ENCODE measurements at places on chromosomes 5 and 9. TPM values are rescaled to one million over a fixed set of nuclear protein-coding genes. Genes with fewer than 3 reads are reported as not detected.

CD74 gene
- 150 TPM for polyA plus RNA-seq

DNA sequence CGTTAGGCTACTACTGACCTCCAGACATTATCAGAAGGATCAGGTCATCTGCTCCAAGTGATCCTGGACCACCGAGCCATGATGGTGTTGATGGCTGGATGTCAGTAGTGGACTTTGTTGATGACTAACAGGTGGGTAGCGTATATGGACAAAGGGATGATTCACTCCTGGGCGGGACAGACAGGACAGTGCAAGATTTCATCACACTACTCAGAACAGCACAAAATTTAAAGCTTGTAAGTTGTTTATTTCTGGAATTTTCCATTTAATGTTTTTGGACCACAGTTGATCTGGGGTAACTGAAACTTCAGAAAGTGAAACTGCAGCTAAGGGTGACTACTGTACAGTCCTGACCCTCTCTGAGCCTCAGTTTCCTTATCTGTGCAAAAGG is 12.7 kb downstream of the PDGFRB start:
- DNase-seq: no peak

DNA sequence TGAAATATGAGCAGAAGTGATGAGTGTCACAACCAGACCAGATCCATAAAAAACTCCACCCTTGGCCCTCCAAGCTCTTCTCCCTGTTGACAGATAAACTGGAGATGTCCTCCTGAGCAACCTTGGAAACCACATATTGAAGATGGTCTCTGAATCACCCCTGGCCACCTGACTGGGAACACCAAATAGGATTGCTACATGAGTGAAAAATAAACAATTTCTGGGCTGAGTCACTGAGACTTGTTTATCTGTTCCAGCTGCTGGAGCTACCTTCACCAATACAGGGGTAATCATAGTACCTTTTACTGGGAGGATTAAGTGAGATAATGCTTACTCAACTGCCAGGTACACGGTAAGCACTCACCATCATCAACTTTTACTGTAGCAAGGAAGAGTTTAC is 53.3 kb downstream of the PCA3 start:
- DNase-seq: no peak

HMCN2 gene
- polyA plus RNA-seq: 0.21 TPM

- peak; percentile 58 for DNase-seq
These were observed 173.0 kb upstream of the DAPK1 start for GRCh38 chr9:87324613-87325194.

CTXN3 gene
- polyA plus RNA-seq: not detected

GABRA6 gene
- polyA plus RNA-seq: not detected

- DNase-seq: no peak
These were observed 50.8 kb downstream of the GSN start for GRCh38 chr9:121318631-121319382.

DNA sequence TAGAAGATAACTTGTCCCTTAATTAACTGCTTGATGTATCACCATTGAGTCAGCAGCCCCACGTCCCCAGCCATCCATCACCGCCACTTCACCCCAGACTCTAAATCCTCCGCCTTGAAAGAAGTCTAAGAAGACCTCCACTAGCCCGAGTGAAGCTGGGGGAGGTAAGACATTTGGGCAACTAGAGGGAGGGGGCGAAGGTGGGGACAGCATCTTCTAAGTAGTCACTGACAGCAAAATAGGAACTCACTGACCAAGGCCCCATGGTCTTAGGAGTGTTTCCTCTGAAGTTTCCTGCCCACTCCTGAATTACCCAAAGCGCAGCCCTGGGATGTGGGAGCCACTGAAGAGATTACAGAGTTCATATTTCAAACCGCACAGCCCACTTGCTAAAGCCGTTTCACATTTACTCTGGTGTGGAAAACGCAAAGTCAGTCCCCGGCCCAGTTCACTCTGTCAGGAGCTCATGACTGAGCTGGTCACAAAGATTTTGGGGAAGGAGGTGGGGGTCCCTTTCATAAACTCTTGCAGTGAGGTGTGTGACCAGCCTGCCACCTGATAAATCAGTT is 107.4 kb downstream of the LHFPL2 start:
- no peak for DNase-seq

- DNase-seq: no peak
These were observed 67.1 kb upstream of the HSPB3 start for GRCh38 chr5:54388409-54388808.

C9orf153 gene
- polyA plus RNA-seq: 0.66 TPM

- DNase-seq: no peak
These were observed 44.8 kb downstream of the PRLR start for GRCh38 chr5:35185518-35185917.

DNA sequence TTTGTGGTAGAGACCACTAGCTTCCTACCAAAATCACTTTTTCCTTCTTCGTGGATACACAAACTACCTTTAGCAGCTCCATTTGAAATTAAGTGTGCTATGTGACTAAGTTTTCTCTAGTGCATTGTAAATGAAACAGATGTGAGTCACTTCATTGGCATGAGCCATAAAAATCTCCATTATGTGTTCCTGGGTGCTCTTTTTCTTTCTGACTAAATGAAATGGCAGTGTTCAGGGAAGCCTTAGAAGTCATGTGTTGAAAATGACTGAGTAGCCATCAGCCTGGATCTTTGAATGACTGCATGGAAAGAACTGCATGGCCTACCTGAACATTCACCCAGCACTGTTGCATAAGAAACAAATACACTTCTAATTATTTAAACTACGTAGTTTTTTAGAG is 107.9 kb downstream of the NDUFAF2 start:
- DNase-seq: no peak

DNA sequence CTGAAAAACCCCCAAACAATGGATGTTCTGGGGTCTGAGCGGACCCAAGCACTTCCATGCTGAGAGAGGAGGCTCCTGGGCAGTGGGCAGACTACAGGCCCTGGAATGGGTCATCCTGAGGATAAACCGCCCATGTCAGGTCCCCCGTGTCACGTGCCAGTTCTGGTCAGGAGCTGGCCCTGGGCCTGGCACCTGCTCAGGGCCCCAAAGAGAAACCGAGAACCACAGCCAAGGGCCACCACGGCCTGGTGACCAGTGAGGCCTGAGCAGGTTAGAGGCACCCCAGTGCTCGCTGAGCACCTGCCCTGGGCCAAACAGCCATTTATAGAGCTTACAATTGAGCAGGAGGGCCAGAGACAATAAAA is 15.8 kb downstream of the LMAN2 start:
- no peak for DNase-seq

- DNase-seq: no peak
These were observed 13.1 kb upstream of the CEMIP2 start for GRCh38 chr9:71781391-71781790.

DNA sequence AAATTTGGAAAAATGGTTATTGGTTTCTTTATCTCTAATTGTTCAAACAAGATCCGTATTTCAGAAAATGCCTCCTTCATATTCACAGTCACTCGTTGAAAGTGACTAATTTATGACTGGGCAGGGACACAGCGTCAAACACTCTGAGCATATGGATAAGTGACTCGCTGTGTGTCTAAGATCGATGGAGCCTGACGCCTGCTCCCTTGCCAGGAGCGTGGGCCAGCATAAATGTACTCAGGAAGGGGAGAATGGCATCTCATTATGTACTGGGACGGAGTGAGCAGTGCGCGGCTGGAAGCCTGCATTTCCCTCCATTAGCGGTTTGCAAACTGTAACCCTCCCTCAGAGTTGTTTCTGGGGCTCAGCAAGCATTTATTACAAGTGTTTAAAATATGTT is 79.8 kb upstream of the CAST start:
- no peak for DNase-seq

- DNase-seq: no peak
These were observed 21.1 kb upstream of the LHX2 start for GRCh38 chr9:123990427-123990826.

GRCh38 chr9:87148331-87149104 is 201.2 kb upstream of the GAS1 start:
- DNase-seq: peak; percentile 85

- DNase-seq: no peak
These were observed 21.5 kb upstream of the JADE2 start for GRCh38 chr5:134503937-134504437.

- no peak for DNase-seq
These were observed 120.9 kb downstream of the ADAMTSL1 start for GRCh38 chr9:18594837-18595236.

PCDHA9 gene
- polyA plus RNA-seq: 0.04 TPM

GRCh38 chr5:402615-403359 is 40.2 kb upstream of the EXOC3 start:
- DNase-seq: no peak

C9 gene
- not detected for polyA plus RNA-seq

ASTN2 gene
- 4.5 TPM for polyA plus RNA-seq

LCN12 gene
- polyA plus RNA-seq: 21.2 TPM

CARD6 gene
- polyA plus RNA-seq: 6.7 TPM

DNA sequence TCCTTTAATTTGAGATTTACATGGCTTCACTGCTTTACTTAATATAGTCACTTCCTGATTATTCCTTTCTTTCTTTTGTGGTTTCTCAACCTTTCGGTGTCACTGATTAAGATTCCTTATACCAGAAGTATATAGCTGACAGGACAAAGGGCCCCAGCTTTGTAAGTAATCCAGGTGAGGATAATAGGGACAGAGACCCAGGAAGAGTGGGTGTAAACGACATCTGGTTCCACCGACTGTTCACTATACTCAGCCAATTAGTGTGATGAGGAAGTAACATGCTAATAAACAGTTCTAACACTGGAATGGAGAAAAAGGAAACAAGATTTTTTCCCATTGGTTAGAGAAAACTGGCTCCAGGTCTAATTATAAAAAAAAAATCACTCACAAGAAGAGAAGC is 286.3 kb upstream of the EFNA5 start:
- DNase-seq: no peak

DNA sequence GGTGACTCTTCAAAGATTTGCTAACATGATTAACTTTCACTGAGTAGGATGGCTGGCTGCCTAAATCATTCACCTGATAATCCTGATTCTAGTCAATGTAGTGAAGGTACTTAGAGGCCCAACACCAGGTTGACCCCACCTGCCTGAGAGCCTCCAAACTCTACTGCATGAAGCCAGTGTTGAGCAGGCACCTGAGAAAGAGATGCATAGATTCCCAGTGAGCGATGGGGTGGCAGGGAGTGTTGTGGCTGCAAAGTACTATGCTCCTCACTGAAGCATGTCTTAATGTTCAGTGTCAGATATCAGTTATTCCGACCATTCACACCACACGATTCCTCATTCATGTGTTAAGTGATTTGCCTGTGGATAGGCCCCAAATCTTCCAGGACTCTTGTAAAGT is 804.4 kb downstream of the TLE4 start:
- no peak for DNase-seq

DNA sequence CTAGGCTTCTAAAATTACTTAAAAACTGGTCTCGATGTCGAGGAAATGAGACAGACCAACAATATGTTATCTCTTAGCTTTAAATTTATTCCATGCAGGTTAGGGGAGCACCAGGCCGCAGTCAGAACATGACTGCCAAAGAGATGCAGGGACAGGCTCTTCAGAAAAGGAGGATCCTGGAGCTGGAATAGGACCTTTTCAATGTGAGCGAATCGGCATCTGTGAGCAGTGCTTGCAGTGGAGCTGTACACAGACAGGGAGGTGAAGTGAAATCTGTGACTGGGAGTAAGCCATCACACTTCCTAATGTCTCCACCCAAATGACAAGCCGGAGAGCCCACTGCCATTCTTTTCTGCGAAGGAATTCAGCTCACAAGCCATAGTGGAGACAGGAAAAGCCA is 78.2 kb downstream of the EFNA5 start:
- no peak for DNase-seq

GRCh38 chr9:37911271-37911681 is 7.3 kb upstream of the SLC25A51 start:
- no peak for DNase-seq

GRCh38 chr9:135246248-135247205 is 159.1 kb downstream of the OLFM1 start:
- no peak for DNase-seq

GRCh38 chr9:27818348-27818747 is 245.1 kb upstream of the C9orf72 start:
- no peak for DNase-seq

DNA sequence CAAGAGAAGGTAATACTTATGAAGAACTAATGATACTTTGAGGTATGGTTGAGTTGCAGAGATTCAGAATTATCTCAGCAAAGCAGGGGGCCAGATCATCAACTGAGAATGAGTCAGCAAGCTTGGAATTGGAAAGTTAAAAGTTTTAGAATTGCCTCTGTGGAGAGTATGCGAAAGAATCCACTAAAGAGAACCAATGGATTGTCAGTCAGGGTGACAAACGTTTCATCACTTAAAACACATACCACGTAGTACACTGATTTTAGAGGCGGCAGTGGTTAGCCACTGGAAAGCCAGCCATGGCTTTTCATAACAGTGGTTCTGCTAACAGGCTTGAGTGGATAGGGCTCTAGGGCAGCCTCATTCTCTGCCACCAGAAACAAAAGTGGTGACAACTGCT is 30.7 kb downstream of the AOPEP start:
- DNase-seq: no peak

DMRT2 gene
- 0.08 TPM for polyA plus RNA-seq

DNA sequence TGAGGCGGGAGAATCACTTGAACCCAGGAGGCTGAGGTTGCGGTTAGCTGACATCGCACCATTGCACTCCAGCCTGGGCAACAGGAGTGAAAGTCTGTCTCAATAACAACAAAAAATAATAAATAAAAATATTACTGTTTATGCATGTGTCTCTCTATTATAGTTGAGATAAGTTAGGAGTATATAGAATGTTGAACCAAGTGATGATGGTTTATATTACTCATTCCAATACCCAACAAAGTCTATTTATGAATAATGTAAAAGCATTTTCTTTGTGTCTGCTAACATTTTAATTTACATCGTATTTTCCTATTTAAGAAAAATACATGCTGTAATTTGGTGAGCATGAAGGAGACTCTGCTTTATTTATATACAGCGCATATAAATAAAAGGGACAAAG is 35.8 kb downstream of the CREBRF start:
- no peak for DNase-seq

WDR38 gene
- 4.4 TPM for polyA plus RNA-seq

- no peak for DNase-seq
These were observed 104.3 kb upstream of the FSTL4 start for GRCh38 chr5:133716532-133717183.

- DNase-seq: no peak
These were observed 75.9 kb upstream of the ADAMTS19 start for GRCh38 chr5:129384193-129384592.

IFNA13 gene
- not detected for polyA plus RNA-seq

DNA sequence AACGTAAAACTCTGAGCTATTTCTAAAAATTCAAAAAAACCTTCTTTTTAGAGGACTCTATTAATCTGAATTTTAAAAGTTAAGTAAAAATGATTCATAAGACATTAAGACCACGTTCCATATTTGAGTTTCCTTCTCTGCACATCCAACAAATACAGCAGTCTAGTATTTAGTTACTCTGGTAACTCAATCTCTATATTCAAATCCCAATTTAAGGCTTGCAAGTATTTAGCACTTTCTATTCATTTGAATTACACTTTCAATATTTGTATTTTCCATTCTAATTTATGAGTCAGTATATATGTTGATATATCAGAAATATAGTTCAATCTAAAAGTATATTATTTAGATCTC is 17.7 kb downstream of the RFX3 start:
- no peak for DNase-seq

- no peak for DNase-seq
These were observed 111.1 kb upstream of the KLF9 start for GRCh38 chr9:70525519-70525918.

All from right lung (tissue), 10 donors.